HL-60 (cell line): ENCODE measurements at places on chromosomes 3 and 15.

DNA sequence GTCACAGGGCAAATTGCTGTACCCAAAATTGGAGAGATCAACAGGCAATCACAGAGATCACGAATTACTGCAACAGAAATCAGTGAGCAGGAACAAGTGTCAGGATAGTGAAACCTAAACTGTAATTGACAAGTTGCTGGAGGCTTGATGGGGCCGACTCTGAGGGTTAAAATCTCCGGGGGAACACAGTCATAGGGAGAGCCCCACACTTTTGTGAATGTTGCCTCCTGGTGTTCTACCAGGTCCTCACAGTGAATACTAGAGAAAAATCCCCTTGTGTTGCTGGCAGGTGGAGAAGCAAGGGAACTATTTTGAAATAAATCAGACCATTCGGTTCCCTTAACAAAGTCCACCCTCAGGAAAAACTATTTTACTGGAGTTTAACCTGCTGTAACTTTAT is 697.5 kb upstream of the CBLB start:
- DNase-seq, result no peak

DNA sequence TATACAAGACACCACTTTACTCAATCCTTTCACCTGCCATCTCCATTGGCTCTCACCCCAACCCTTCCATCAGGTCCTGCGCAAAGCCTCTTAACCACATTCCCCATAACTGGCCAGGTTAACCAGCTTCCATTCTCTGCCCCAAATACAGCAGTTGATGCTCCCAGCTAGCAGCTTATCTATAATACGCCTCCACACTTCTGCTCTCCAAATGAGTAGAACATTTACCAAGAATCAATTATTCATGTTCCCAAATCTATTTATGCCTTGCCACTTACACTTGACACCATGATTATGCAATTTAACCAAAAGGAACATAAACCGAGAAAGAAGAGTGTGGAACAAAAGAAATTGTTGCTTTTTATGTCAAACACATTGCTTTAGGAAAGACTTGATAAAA is 103.7 kb upstream of the TPM1 start:
- DNase-seq, result no peak

GRCh38 chr3:105719791-105720190 is 149.0 kb downstream of the CBLB start:
- DNase-seq, result no peak

DNA sequence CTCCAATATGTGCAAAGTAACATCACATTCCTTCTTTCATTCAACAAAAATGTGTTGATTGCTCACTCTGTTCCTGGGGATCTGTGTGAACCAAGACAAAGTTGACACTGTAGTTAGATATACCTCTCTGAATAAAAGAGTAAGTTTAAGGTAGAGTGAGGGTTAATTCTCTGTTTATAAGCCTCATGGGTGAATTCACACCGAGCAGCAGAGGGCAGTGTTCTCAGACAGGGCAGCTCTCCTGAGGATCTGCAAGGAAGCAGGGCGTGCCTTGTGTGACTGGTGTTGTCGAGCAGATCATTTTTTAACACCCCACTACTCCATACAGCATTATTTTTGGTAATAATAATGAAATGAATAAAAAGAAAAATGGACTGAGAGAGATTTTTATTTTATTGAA is 34.4 kb downstream of the PAQR9 start:
- peak; percentile 30 for DNase-seq

DNA sequence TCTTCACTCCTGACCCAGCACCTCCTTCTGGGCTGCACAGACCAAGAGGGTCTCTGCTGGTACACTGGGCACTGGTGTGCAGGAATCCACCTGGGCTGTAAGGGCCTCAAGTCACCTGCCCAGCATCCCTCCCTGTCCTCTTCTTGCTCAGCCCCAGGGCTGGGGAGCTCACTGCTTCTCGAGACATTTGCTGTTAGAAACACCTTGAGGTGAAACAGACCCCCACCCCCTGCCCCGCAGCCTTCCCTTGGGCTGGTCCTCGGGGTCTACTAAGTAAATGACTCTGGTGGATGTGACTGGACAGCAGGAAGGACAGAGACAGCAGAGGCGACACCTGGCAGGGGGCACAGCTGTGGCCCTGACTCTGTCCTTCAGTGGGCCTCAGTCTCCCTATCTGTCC is 29.1 kb downstream of the LOXL1 start:
- DNase-seq, result no peak
